Osteocyte (in vitro differentiated cells): ENCODE measurements at places on chromosomes 3 and 15. TPM values are rescaled to one million over a fixed set of nuclear protein-coding genes. Genes with fewer than 3 reads are reported as not detected.
A peak's percentile ranks its signal among the peaks of the same experiment; 100 is the strongest.

DNA sequence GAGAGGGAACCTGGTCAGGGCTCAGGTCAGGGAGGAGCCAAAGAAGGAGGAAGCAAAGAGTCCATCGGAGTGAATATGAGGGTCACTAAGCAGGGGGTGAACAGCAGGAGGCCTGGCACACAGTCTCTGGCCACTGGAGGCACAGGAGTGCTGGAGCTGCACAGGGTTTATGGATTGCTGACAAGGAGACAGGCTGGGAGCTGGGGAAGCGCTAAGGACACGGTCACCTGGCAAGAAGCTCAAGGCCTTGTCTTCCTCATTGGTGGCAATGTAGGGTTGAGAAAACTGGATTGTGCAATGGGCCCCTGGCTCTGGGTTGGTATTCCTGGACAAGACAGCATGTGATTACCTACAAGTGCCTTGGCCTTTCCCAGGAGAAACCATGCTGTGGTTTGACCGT is 5.8 kb upstream of the CAMP start:
- no peaks in the 10 kb centered on the region for H3K36me3 ChIP-seq
- no peak overlapping the region for H3K4me3 ChIP-seq
- H3K27ac ChIP-seq = no peak overlapping the region
- peaks cover 3% of the 10 kb centered on the region for H3K4me1 ChIP-seq
- DNase-seq = no peak
- H3K27me3 ChIP-seq = peaks cover 3% of the 10 kb centered on the region

- H3K4me1 ChIP-seq = no peaks in the 10 kb centered on the region
- no peak for DNase-seq
- H3K4me3 ChIP-seq = no peak overlapping the region
- H3K36me3 ChIP-seq = no peaks in the 10 kb centered on the region
- no peak overlapping the region for H3K27ac ChIP-seq
- H3K27me3 ChIP-seq = peaks cover 13% of the 10 kb centered on the region
Observed at GRCh38 chr3:152930516-152930915, 95.6 kb downstream of the P2RY1 start.

AZI2 gene
- 66.4 and 79.2 TPM in 2 replicates for total RNA-seq

GOLGA6D gene
- total RNA-seq = not detected in 2 replicates

GRCh38 chr15:67828278-67828968 is 3.1 kb downstream of the SKOR1 start:
- H3K36me3 ChIP-seq = peaks cover 3% of the 10 kb centered on the region
- DNase-seq = no peak
- H3K4me1 ChIP-seq = peaks cover 36% of the 10 kb centered on the region
- H3K27me3 ChIP-seq = peaks cover 64% of the 10 kb centered on the region
- no peak overlapping the region for H3K4me3 ChIP-seq

- DNase-seq = no peak
- no peaks in the 10 kb centered on the region for H3K27me3 ChIP-seq
Observed at GRCh38 chr3:147191795-147192385, 214.5 kb downstream of the ZIC4 start.

GRCh38 chr15:93954985-93955571 is 276.3 kb upstream of the MCTP2 start:
- peaks cover 3% of the 10 kb centered on the region for H3K27me3 ChIP-seq
- no peaks in the 10 kb centered on the region for H3K36me3 ChIP-seq
- DNase-seq = no peak
- no peak overlapping the region for H3K27ac ChIP-seq

CEP97 gene
- total RNA-seq = 10.8 and 12.7 TPM in 2 replicates

SI gene
- not detected in 2 replicates for total RNA-seq

AGTR1 gene
- total RNA-seq = 2.0 and 2.1 TPM in 2 replicates

EPHA3 gene
- 0.94 and 1.6 TPM in 2 replicates for total RNA-seq

DNA sequence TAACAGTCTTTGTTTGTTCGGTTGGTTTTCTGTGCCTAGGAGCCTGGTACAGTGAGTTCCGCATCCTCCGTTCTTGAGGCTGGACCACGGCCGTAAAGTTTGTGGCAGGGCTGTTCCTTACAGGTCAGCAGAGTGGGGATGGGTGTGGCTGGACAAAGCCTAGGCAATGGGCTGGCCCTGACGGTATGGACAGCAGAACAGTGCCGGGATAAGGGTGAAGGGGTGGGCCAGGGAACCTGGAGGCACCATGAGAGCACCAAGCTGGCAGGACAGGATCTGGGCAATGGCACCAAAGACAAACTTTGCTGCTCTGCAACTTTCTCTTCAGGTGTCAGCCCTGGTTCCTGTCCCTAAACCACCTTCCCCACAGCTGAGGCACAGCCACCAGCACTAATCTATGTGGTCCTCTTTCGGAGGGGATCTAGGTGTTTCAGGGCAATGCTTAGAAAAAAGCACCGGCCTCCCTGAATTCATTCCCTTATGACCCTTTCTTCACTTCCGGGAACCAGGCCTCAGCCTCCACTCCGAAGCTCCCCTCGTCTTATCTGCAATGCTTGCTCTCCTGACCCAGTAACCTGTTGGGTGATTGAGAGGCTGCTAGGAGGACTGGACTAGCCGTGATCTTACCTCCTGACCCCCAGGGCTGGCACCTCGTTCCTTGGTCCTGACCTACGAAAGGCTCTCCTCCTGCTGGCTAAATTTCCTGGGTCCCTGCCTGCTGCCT is 54.4 kb downstream of the KLHL6 start:
- peaks cover 39% of the 10 kb centered on the region for H3K27me3 ChIP-seq
- no peaks in the 10 kb centered on the region for H3K36me3 ChIP-seq
- H3K27ac ChIP-seq = no peak overlapping the region
- H3K4me3 ChIP-seq = no peak overlapping the region
- H3K4me1 ChIP-seq = no peaks in the 10 kb centered on the region

DNA sequence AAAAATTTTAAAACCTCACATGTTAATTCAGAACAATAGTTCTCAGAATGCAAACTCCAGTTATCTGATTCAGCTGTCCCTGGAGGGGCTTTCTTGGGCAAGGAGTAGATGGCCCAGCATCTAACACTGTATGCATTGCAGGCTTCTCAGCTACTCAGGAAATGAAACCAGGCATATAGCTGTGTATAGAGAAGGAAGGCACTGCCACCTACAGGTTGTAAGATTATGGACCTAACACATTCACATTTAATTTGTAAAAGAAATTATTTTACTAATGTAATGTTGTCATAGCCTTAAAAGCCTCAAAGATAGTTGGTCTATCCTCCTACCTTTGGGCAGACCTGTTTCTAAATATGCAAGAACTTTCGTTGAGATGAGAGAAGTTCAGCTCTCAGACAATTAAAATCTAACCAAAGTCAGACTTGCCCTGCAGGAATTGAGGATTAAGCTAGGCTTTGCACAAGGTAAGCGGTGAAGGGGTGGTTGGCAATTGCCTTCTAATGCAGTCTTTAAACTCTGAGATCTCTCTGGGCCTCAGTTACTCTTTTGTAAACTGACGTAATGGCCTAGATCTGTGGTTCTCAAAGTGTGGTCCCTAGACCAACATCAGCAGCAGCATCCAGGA is 132.8 kb upstream of the SLC24A5 start:
- no peaks in the 10 kb centered on the region for H3K36me3 ChIP-seq
- H3K27me3 ChIP-seq = peaks cover 14% of the 10 kb centered on the region
- no peak for DNase-seq

ITGA11 gene
- 1,149 and 1,161 TPM in 2 replicates for total RNA-seq

- H3K4me1 ChIP-seq = peaks cover 4% of the 10 kb centered on the region
- no peaks in the 10 kb centered on the region for H3K27me3 ChIP-seq
- DNase-seq = no peak
- H3K36me3 ChIP-seq = no peaks in the 10 kb centered on the region
- H3K4me3 ChIP-seq = no peak overlapping the region
Observed at GRCh38 chr3:178504128-178504527, 32.1 kb upstream of the KCNMB2 start.

DNA sequence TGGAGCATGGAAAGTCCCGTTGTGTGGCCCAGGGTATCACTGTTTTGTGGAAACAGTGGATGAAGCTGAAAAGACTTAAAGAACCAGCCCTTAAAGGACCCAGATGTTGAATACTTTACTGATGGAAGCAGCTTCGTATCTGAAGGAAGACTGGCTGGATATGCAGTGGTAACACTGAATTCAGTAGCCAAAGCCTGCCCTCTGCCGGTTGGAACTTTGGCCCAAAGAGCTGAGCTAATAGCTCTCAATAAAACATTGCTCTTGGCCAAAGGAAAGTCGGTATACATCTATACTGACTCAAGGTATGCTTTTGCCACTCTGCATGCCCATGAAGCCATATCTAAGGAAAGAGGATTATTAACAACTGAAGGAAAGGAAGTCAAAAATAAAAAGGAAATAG is 885.4 kb downstream of the PDCD6IP start:
- no peaks in the 10 kb centered on the region for H3K27me3 ChIP-seq
- no peak for DNase-seq
- no peak overlapping the region for H3K4me3 ChIP-seq
- no peak overlapping the region for H3K27ac ChIP-seq

- peak overlapping the region; percentile 65 for H3K4me3 ChIP-seq
- H3K27ac ChIP-seq = peak overlapping the region; percentile 74
- no peak for DNase-seq
- H3K4me1 ChIP-seq = no peaks in the 10 kb centered on the region
- H3K27me3 ChIP-seq = no peaks in the 10 kb centered on the region
Observed at GRCh38 chr3:110969229-110970211, 102.1 kb upstream of the NECTIN3 start.

APPL1 gene
- 36.2 and 38.9 TPM in 2 replicates for total RNA-seq

NMD3 gene
- total RNA-seq = 58.7 and 60.9 TPM in 2 replicates

GRCh38 chr15:51620641-51621040 is 1.9 kb downstream of the DMXL2 start:
- peaks cover 24% of the 10 kb centered on the region for H3K4me1 ChIP-seq
- peak overlapping the region; percentile 84 for H3K27ac ChIP-seq
- no peak for DNase-seq
- H3K4me3 ChIP-seq = peak overlapping the region; percentile 90
- no peaks in the 10 kb centered on the region for H3K36me3 ChIP-seq
- H3K27me3 ChIP-seq = peaks cover 2% of the 10 kb centered on the region

DNA sequence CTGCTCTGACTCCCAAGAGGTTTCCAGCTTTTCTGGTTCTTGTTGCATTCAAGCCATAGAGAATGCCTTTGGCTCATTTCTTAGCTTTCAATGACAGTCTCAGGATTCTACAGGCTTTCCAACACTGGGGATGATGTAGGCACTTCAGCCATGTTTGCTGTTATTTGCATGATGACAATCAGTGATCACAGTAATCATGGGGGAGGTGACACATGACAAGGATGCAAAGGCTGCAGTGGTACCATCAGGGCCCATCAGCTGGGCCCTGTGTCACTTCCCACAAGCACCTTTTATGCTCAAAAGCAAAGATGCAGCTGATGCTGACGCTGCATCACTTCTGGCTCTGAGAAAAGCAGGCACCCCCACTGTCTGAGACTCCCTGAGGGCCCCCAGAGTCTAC is 18.6 kb downstream of the EPHB1 start:
- H3K27ac ChIP-seq = no peak overlapping the region
- no peaks in the 10 kb centered on the region for H3K36me3 ChIP-seq
- H3K27me3 ChIP-seq = no peaks in the 10 kb centered on the region
- H3K4me3 ChIP-seq = no peak overlapping the region
- no peaks in the 10 kb centered on the region for H3K4me1 ChIP-seq
